CD14-positive monocyte (primary cell): ENCODE measurements at places on chromosomes 5 and 9.

DNA sequence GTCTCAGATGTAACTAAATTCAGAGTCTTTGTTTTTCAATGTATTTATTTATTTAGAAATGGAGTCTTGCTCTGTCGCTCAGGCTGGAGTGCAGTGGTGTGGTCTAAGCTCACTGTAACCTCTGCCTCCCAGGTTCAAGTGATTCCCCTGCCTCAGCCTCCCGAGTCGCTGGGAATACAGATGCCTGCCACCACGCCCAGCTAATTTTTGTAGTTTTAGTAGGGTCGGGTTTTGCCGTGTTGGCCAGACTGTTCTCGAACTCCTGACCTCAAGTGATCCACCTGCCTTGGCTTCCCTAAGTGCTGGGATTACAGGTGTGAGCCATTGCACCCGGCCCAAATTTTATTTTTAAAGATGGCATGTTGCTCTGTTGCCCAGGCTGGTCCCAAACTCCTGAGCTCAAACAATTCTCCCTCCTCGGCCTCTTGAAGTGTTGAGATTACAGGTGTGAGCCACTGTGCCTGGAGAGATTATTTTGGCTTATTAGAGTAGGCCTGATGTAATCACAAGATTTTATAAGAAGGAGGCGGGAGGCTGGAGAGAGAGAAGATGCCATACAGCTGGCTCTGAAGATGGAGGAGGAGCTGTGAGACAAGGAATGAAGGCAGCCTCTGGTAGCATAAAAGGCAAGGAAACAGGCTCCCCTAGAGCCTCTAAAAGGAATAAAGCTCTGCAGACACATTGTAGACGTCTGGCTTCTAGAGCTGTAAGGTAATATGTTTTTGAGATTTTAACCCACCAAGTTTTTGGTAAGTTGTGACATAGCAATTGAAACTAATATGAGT, 12.9 kb upstream of the KLF9 start:
- no peak for DNase-seq

DNA sequence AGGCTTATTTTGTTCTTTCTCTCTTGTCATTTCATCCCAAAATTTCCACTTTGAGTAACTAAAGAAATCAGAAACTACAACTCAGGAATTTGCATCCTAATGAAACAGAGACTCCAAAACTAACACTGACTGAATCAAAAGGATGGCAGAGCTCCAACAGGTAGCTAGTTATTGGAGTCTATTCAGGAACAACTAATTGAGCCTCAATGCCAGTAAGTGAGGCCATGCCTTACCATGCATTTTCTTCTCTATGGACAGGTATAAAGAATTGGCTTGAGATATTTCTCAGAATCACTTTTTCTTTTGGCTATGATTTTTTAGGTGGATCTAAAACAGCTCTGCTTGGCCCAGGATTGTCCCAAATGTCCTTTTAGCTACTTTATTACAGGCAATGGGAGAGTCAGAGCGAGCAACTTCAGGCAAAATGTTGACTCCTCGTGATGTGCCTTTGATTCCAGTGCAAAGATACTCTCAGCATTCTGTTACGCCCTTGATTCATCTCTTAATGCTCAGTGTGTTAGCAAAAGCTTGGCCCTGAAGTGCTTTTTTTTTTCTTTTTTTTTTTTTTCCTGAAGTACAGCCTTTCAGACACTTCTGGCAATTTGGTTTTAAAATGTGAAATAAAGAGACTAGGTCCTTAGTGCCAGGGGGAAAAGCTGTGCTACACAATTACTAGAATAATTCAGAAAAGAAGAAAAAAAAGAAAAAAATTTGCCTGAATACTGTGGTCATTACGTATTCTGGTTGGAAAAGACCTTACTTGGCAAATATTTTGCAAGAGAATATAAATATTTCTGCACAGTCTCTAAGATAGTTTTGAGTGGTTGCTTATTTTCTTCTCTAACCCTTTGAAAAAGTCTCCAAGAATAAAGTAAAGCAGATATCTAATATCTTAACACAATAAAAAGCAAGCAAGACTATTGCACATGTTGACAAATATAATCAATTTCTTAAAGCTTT, 423.7 kb downstream of the ANXA1 start:
- no peak for DNase-seq

DNA sequence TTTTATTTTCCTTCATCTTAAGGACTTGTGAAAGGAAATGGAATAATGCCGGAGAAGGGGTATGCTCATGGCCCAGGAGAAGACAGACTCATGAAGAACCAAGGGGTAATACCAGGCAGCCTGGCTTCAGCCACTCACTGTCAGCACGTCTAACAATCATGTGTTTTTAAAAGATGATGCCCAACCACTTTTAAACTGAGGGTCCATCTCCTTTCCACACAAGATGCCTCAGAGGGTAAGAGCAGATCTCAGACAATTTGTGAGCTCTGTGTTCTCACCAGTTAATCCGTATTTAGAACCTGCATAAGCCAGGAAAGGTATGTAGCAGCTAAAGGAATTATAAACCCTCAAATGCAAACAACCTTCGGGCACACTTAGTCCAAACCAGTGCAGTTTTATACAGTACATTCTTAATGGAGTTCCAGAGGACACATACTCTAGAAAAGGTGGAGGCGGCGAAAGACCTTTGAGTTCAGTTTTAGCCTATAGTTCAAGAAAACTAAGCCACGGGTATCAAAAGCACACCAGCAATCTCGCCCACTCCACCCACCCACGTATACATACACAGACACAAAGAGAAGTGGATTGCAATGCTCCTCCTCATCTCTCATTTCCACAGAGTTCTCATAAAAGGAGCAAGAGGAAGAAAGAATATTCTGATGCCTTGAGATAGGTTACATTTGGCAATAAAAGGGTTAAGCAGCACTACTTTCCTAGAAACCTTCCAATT, 2.6 kb downstream of the DIAPH1 start:
- no peak for DNase-seq

- no peak for DNase-seq
Observed at GRCh38 chr5:81986126-81986525, 14.3 kb downstream of the ATG10 start.

DNA sequence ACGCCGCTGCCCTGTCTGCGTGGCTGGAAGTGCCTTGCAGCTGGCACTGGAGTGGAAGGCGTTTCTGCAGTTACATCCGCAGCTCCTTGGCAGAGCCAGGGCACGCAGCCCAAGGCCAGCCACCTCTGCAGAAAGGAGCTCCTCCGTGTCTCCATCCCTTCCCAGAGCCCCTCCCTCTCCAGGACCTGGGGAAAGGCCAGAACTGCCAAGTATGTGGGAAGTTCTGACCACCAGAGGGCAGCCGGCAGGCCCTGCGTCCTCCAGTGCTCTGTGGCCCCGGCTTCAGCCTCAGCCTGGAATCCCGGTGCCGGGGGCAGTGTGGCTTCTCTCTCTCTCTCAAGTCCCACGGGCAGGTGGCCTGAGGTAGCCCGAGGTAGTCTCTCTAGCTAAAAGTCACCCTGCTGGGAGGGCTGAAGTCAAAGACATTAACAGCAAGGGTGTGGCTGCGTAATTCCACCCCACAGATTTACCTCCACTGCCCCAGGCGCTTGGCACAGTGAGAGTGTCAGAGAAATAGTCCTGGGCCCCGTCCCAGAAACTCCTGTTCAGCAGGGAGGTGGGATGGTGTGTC, 101.7 kb upstream of the FCN2 start:
- no peak for DNase-seq

- DNase-seq = no peak
Observed at GRCh38 chr9:82651474-82651873, 411.5 kb downstream of the RASEF start.

GRCh38 chr5:33890131-33891032, 1.4 kb downstream of the ADAMTS12 start:
- DNase-seq = no peak

DNA sequence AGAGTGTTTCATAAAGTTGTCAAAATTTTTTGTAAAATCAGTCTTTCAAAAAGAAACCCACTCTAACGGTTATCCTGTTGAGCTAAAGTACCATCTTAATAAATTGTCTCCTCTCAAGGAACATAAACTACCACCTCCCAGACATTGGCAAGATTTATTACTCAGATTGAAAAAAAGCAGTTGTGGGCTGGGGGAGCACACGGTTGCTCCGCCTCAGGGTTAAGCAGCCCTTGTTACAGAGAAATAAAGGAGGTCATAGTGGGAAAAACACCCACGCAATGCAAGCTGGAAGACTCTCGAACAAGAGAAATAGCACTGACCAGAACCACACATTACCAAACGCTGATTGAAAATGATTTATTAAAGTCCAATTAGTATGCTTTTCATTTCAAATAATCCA, 165.3 kb downstream of the LPAR1 start:
- no peak for DNase-seq

GRCh38 chr9:13179257-13179656, 100.2 kb downstream of the MPDZ start:
- DNase-seq = no peak

DNA sequence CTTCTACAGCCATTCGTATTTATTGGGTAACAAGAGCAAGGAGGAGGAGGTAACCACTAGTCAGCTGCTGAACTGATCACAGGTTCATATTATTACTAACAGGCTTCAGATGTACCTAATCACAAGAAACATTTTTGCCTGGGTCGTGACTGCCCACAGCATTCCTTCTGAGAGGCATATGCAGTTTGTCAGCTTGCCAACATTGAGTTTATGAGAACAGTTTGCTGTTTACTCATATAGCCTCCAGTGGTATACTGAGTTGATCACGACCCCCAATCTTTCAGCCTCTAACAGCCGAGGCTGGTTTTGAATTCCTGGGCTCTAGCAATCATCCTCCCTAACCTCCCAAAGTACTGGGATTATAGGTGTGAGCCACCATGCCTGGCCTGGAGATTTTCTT, 693.6 kb downstream of the TLE1 start:
- no peak for DNase-seq

DNA sequence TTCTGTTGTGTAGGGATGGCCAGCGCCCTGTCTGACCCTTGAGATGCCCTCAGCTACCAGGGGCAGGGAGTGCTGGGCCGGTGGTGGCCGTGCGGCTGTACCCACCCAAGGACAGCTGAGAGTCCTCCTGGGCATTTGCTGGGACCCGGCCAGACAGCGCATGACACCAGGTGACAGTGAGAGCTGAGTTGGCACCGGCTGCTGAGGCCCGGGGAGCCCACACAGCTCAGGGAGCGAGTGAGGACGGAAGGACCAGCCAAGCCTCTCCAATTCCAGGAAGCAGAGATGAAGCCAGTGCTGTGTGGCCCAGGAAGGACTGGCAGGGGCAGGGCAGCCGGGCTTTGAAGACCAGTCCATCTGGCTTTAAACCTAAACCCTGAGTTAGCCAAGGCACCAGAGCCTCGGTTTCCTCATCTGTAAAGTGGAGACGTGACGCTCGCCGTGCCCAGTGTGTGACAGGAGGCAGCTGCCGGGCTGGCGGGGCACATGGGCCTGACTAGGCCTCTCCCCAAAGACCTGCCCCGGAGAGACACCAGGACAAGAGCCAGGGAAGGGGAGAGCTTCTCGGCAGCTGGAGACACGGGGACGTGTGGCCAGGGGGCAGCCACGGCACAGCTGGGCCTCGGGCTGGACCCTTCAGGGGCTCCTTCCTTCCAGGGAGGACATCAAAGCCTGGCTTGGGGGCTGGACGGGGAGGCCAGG, 3.0 kb upstream of the AGPAT2 start:
- DNase-seq = no peak

GRCh38 chr5:121805911-121806310, 45.8 kb upstream of the FTMT start:
- no peak for DNase-seq

DNA sequence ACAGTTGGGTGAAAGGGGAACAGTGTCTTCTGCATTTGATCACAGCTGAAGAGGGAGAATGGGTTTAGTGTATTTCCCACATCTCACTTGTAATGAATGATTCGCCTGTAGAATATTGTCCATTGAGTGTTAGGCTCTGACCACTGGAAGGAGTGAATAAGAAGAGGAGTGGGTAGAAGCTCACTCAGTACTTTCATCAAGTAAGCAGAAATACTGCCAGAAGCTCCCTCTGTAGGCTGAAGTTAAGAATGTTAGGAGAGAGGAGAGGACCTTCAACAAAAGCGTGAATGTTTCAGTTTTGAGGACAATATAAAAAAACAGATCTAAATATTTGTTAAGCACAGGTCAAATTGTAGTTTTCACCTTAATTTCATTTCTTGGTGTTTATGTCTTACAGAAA, 27.5 kb downstream of the FSD1L start:
- DNase-seq = no peak

GRCh38 chr5:95754545-95754944, 23.4 kb downstream of the RHOBTB3 start:
- no peak for DNase-seq

DNA sequence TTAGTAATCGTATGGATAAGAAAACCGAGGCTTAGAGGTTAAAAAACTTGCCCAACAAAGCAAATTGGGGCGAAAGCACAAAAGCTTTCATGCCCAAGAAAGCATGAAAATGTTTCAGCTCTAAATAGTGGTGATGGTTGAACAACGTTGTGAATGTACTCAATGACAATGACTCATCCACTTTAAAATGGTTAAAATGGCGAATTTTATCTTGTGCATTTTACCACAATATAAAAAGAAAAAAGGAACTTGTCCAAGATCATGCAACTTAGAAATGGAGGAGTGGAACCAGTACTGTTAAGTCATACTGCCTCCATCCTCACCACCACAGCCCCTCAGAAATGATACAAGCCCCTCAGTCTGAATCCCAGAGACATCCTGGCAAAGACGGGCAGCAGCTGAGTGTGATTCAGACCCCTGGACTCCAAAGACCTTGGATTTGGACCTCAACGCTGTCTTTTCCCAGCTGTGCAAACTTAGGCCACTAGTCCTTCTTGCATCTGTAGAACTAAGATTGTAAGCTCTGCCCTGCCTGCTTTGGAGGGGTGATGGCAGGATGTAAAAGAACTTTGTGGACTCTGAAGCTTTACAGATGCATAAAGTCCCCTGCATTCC, 158.4 kb downstream of the GABBR2 start:
- no peak for DNase-seq

DNA sequence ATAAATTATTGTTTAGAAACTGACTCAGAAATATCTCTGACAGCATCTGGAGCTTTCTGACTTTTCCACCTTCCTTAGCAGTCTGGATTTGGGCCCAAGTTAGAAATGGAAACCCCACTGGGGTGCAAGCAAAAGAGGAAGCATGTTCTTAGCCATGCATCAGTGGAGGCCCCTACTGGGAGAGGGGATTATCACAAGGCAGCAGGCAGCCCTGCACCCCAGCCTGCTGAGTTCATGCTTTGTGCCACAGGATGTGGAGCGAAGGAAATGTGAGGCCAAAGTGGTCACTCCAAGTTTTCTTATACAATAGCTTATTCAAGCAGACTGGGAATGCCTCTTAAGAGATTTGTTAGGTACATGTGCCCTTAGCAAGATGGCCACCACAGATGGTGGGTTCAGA, 146.5 kb upstream of the TLX3 start:
- DNase-seq = no peak

GRCh38 chr5:96879665-96880064, 3.4 kb downstream of the ERAP2 start:
- DNase-seq = no peak

GRCh38 chr5:92599217-92599810, 981.7 kb downstream of the NR2F1-AS1 start:
- no peak for DNase-seq
